SW480 (cell line): ENCODE measurements at places on chromosomes 7 and 10.

- no peak for DNase-seq
These were observed 154.7 kb downstream of the MGMT start for GRCh38 chr10:129621693-129622092.

- no peak for DNase-seq
These were observed 68.1 kb upstream of the CAMK2B start for GRCh38 chr7:44393238-44394111.

DNA sequence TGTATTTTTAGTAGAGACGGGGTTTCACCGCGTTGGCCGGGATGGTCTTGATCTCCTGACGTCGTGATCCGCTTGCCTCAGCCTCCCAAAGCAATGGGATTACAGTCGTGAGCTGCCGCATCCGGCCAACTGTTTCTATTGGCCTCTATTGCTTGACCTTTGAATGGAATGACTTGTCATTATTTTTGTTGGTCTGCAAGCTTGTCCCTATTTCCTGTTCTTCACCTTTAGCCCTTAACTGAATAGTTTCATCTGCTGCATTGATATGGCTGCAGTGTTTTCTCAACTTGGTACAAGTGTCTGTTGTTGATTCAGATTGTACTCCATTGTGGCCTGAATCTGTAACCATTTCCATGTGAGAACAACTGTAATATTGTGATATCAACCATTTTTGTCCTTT, 105.5 kb downstream of the POLL start:
- DNase-seq: no peak

GRCh38 chr7:135169964-135170273, 588 bp downstream of the CYREN start:
- DNase-seq: no peak

DNA sequence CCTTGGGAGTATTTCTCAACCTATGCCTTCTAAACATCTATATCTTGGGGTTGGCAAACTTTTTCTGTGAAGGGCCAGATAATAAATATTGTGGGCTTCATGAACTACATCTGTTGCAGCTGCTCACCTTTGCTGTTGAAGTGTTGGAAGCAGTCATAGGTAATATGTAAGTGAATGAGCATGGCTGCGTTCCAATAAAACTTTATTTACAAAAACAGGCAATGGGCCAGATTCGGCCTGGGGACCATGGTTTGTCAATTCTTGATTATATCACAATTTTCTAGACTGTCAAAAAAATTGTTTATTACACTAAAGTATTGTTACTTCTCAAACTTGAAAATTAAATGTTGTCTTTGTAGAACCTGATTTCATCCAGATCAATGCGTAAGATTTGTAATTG, 54.9 kb downstream of the MTPN start:
- no peak for DNase-seq

DNA sequence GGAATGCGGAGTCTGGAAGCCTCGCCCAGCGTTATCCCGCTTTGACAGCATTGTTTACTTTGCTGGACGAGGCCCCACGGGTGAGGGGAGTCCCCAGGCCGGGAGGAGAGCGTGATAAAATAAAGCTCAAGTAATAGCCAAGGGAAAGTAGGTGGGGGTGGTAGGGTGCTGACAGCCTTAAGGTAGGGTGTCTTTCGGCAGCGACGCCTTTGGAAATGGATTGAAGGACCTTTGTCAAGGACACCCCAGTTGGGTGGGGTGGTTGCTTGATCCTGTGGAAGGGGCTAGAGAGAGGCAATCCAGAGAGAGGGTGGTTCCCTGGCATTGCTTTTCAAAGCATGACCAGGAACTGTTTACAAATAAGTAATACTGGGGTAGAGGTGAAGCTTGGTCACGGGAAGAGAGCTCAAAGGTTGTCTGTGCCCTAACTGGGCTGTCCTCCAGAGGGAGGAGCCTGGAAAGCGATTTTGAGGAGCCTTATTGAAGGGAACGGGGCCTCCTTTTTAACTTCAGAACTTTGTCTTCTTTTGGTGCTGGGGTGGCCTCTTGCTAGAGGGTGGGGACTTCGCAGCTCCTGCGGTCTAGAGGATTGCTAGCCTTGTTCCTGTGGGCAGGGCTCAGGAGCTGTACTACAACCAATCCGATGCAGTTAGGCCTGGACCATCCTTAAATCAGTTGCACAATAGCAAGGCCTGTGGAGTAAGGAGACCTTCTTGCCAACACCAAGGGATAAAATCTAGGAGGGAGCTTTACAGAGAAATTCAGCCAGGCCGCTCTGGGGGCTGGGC, 1.3 kb downstream of the EIF4EBP2 start:
- DNase-seq: peak; percentile 62

GRCh38 chr7:143507534-143508055, 29.9 kb downstream of the TAS2R41 start:
- no peak for DNase-seq
